ENCODE measurements at places on chromosomes 7 and 10. TPM values are rescaled to one million over a fixed set of nuclear protein-coding genes. Genes with fewer than 3 reads are reported as not detected.

Gene CALML3
- total RNA-seq, result not detected

Gene OPN1SW
- total RNA-seq, result not detected

Gene UNCX
- total RNA-seq, result not detected

Gene ZNF804B
- not detected for total RNA-seq

DNA sequence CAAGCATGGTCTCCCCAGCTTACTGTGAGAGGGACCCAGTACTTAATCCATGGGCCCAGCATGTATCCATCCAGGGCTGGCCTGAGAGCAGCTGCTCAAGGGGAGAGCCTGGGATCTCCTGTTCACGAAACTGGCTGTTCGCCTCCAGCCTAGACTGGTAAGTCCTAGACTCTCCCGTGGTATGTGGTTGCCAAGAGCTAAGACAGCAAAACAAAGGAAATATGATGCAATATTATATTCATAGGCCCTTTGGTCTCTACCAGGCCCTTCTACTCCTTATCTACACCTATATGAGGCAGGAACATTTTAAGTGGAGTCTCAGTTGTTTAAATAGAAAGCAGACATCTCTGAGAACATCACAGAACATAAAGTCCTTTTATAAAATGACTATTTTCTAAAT is 28.9 kb upstream of the STK17A start:
- DNase-seq, result no peak

Data from T-helper 17 cell (primary cell).